Kidney epithelial cell (primary cell): ENCODE measurements at places on chromosomes 7 and 10.

- DNase-seq: peak; percentile 75
These were observed 169.7 kb upstream of the PHYHIPL start for GRCh38 chr10:59006511-59007306.

GRCh38 chr10:72086466-72087391 is 1.6 kb downstream of the SPOCK2 start:
- DNase-seq: no peak

GRCh38 chr10:132035476-132035875 is 30.3 kb upstream of the JAKMIP3 start:
- no peak for DNase-seq

- DNase-seq: no peak
These were observed 37.7 kb upstream of the INSIG1 start for GRCh38 chr7:155259866-155260497.

GRCh38 chr7:13628239-13629001 is 361.0 kb downstream of the ETV1 start:
- peak; percentile 4 for DNase-seq

DNA sequence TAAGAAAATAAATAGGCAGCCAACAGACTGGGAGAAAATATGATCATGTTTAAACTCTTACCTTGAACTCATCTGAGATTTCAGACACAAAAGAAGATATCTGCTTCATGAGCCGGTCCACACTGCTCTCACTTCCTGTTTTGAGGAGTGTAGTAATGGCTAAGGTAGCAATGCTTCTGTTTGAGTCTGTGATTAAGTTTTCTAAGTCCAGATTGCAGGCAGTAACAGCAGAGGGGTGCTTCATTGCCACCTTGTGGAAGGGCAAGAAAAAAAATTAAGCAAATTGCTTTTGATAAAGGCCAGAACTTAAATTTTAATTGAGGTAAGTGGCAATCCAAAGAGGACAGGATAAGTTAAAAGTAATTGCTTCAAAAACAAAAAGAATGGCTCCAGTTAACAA is 69.1 kb downstream of the MEST start:
- DNase-seq: peak; percentile 7

GRCh38 chr7:149718730-149719049 is 54.7 kb downstream of the ZNF467 start:
- DNase-seq: no peak

GRCh38 chr10:114766470-114766869 is 55.1 kb upstream of the FHIP2A start:
- DNase-seq: no peak

DNA sequence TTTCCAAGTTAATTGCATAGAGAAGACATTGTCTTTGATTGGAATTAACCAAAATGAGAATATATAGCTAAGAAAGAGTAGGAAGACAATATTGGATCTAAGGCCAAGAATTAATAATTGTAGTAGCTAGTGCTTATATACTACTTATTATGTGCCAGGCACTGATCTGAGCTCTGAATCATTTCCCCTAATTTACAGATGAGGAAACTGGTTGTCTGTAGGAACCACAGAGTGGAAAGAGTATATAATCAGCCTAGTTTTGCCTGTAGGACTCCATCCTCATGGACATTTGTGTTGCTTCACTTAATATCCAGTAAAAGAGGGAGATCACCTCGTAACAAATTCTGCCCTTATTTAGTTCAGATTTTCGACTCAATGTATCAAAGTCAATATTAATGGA is 127.9 kb downstream of the ARID5B start:
- no peak for DNase-seq

DNA sequence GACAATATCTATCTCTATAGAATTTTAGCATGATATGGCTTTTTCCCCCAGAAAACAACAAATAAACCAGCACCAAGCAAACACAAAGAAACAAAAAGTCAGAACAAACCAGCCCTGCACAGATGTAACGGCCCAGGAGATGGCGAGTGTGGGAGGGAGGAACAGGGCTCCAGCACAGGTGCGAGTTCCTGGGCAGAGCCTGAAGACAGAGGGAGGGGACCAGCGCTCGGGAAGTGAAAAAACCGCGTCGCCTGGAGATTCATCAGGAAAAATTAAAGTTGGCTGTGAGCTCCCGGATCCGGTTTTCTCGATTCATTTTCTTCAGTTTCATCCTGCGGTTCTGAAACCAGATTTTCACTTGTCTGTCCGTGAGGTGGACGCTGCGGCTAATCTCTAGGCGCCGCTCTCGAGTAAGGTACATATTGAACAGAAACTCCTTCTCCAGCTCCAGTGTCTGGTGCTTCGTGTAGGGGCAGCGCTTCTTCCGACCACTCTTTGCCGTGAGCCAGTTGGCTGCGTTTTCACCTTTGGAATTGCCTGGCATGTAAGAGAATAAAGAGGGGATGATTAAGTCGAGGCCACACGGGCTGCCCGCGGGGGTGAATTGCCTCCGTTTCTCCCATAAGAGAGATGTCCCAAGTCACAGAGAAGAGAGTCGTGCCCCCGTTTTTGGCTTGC is 2.3 kb downstream of the HOXA10 start:
- DNase-seq: no peak

GRCh38 chr7:143381427-143382125 is 431 bp downstream of the ZYX start:
- DNase-seq: no peak

DNA sequence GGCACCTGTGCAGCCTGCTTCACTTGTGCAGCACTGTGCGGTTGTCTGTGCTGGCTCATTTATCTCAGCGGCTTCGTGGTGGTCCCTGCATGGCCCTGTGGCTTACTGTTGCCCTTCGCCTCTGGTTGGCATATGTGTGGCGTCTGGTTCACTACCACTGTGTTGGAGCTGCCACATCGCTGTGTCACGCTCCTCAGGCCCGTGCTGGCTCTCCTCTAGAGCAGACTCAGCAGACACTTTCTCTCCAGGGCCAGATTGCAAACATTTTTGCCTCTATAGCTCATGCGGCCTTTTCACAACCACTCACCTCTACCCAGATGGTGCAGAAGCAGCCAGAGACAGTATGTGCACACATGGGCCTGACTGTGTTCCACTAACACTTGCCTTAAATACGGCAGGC is 37.9 kb downstream of the PPP2R2D start:
- no peak for DNase-seq

DNA sequence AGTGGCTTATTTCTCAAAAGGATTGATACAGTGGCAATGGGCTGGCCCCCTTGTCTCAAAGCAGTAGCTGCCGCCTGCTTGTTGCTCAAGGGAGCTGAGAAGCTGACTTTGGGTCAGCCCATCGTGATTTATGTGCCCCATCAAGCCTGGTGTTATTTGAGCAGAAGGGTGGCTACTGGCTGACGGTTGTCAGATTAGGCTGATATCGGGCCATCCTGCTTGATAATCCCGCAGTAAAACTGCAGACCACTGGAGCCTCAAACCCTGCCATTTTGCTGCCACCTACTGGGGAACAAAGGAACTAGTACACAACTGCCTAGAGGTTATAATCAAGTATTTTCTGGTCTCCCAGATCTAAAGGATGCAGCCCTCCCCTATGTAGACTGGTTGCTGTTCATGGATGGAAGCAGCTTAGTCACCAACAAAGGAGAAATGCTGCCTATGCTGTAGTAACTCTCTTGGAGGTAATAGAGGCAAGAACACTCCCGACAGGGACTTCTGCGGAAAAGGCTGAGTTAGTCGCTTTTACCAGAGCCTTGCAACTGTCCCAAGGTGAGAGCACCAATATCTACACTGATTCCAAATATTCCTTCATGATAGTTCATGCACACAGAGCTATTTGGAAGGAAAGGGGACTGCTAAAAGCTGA is 65.9 kb upstream of the ZNF92 start:
- peak; percentile 28 for DNase-seq
